ENCODE measurements at places on chromosomes 6 and 20.

DNA sequence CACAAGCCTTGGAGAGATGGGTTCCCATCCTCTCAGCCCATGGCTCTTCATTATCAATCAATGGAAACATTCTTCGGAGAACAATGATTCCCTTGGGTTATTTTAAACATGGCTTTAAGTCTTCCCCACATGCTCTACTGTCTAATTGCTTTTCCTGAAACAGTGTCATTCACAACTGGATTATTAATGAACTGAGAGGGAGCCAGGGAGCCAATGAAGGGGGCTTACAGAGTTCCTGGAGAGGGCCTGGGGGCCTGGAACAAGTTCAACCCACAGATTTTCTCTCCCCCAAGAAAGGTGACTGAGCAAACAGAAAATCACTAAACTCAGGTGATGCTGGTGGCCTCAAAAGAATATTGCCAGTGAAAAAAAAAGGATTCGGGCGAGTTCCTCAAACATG, 1.3 kb upstream of the PPP1R16B start:
- no peak for DNase-seq

DNA sequence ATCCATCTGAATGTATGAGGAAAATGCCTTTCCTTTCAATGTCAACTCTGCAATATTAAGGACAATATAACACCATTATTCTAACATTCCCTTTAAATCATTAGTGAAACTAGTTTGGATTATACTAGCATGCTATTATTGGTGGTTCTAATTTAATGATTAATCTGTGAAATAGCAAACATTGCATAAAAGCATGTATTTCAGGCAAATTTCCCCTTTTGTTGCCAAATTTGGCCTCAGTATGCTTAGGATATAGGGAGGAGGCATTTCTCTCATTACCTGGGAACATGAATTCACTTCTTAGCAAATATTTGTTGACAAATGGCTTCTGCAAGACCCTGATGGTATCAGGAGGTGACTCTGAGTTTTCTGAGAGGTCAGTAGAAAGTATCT, 1.6 kb downstream of the TPMT start:
- no peak for DNase-seq

GRCh38 chr6:43681303-43681702, 6.3 kb downstream of the MRPS18A start:
- no peak for DNase-seq

DNA sequence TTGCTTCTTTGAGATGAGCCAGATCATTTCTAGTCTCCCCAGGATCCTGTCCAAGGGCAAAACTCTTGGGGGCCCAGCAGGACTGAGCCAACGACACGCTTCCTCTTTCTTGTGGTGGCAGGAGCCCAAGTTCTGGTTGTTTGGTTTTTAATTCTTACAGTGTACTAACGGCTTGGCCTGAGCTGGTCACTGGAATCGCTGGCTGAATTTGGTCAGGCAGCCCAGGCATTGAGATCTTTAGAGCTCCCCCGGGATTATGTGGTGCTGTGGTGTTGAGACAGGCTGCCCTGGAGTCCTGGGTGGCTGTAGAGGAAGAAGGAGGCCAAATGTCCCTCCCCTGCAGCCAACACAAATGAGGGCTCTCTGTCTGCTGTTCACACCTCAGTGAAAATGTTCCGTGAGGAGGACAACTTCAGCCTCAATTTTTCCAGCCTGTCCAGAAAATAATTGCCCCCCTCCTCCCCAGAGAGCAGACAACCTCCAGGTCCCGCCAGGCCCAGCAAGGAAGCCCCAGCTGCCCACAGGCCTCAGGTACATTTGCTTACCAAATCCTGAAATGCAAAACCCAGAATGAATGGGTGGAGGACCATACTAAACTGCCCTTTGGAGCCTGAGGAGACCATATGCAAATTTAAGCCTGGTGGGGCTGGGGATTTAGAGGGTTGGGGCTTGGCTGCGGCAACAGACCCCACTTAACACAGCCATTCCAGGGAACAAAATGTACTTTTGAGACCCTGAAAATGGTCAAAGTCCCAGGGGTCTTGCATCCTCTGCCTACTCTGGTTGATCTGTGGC, 23.6 kb downstream of the BNIP5 start:
- no peak for DNase-seq

GRCh38 chr6:37759221-37760144, 60.0 kb upstream of the ZFAND3 start:
- DNase-seq, result no peak

GRCh38 chr6:72111611-72112010, 225.3 kb downstream of the RIMS1 start:
- DNase-seq, result no peak

- no peak for DNase-seq
These were observed 576 bp downstream of the NECAB3 start for GRCh38 chr20:33673410-33674293.

DNA sequence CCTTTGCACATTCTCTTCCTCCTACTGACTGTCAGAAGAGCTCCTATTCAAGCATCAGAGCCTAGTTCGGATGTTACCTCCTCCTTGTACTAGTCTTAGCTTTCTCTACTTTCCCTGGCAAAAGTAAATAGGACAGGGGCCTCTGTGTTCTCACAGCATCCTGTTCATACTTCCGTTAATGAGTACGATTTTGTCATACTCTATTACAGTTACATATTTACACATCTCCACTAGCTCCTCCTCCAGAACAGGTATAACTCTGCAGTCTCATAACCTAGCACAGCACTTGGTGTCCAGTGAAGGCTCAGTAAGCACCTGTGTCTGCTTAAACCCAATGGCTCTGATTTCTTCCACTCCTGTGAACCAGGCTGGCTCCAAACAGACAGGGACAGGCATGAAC, 7.0 kb downstream of the ELMO2 start:
- DNase-seq, result no peak

DNA sequence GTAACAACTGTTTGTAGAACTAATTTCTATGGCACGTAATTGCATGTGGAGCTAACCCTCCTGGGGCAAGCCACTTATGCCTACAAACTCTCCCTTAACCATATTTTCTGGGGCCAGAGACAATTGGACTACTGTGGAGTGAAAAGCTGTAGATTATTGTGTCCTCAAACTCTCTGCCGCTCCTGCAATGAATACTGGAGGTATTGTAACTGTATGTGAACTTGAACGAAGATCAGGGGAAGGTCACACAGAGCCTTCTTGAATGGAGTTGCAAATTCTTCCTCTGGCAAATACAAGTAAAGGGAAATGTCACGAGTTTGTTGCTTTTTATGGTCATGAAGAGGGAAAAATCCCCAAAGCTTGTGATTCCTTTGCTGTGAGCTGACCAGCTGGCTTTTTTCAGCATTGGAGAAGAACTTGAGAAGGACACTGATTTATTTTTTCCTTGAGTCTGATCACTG, 18.2 kb downstream of the AKAP12 start:
- DNase-seq, result no peak

DNA sequence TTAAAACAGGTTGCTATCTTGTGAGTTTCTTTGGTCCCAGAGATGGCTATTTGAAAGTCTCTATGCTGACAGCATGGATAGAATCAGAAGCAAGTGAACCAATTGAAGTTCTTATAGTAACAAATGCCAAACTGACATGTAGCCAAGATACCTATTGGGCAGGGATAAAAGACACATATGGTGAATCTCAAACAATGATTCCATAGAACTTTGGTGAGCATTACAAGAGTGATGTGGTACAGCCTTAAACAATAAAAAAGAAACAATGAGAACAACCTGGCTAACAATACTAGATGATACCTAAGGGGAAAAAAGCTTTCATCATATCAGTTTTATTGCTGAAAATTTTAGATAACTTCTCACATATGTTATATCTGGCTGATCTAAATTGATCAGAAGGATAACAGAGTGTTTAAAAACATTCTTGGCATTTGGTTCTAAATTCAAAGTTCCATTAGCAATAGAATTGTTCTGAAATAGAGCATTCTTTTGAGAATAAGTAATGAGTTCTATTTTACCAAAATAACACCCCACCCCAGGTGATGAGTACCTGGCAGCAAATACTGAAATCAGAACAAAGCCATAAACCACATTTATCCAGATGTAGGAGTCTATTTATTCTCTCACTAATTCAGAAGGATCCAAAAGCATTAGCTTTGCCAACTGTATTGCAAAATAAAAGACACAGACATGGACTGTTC, 5.8 kb upstream of the HMGCLL1 start:
- no peak for DNase-seq

DNA sequence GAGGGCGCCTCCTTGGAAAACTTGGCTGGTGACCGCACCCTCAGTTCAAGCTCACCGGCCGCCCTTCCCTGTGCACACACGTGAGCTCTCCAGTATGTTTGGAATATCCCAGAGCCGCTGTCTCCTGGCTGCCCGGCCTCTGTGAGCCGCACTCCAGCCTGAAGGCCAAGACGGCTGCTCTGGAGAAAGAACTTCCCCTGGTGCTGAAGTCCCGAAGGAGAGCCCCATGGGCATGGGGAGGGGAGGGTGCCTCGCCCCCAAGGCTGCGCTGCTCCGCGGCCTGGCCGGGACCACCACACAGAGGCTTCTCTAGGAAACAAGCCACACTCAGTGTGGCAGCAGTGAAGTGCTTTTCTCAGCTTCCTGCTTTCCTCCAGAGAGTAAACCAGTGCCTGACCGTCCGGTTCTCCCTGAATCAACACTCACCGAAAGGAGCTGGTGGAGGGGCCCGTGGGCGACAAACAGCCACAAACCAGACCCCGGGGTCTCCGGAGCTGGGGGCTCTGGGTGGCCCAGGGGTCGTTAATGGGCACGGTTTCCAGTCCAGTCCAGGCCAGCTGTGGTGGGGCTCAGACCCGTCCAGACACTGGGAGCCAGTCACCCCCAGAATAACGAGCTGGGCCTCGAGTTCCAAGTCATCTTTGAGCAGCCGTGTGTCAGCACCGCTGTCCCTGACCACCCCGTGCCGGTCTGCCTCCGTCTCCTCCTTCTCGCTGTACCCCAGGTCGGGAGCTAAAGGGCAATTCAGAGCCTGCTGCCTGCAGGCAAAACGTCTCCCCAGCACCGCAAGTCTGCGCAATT, 87.4 kb upstream of the BHLHE23 start:
- DNase-seq, result no peak

GRCh38 chr6:169940481-169941271, 189.3 kb downstream of the ERMARD start:
- no peak for DNase-seq

- DNase-seq, result no peak
These were observed 315.8 kb upstream of the SOX4 start for GRCh38 chr6:21277601-21278374.

DNA sequence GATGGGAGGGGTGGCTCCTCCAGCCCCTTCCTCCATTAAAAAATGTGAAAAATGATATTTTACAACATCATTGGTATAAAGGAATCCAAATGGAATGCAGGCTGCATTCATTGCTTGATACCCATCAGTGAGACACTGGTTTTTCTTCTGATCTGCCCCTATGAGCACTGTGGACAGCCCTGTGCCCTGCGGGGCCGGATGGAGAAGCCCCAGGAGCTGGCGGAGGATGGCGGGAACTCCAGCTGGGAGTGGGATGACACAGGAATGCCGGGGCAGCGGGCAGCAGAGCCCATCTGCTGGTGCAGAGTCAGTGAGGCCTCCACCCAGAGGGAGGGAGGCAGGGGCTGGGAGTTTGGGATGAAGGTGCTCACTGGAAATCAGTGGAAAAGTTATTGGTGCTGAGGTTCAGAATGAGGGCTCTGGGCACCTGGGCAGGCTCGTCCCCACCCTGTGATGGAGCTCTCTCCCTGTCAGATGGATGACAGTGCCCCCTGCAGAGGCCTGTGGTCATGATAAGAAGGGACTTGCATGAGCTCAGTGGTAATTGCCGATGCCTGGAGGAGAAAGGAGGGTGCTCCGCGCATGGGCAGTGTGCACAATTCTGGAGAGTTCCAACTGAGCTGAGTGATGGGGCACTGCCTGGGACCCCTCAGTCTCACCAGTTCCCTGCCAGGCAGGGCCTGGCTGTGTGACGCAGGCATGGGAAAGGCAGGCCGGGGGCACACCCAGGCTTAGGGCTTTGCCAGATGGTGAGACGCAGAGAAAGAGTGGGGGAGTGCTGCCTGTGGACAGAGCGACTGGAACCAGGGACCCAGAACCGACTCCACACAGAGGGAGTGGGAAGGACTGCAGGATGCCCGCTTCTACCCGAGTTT, 23.2 kb downstream of the CTCFL start:
- no peak for DNase-seq

- no peak for DNase-seq
These were observed 1.7 kb upstream of the PLA2G7 start for GRCh38 chr6:46736906-46737305.

- DNase-seq, result no peak
These were observed 88.5 kb downstream of the BCAS1 start for GRCh38 chr20:53981752-53982437.

- DNase-seq, result peak; percentile 22
These were observed 38.3 kb upstream of the DUSP22 start for GRCh38 chr6:254016-254415.

DNA sequence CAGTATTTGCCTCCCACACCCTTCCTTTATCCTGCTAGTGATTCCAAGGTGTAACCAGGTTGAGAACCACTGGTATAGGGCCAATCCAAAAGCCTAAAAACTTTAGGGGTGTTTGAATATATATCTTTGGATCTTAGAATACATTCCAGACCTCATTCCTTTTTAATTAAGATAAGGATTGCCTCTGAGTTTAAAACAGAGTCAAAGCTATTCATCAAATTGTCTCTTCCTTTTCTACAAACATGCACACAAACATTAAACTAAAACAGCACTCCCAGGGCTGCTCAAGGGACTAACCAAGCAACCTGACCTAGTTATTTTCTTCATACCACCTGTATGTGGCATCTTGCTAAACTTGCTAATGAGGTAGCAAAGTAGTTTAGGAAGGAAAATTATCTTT, 22.1 kb upstream of the COL9A1 start:
- no peak for DNase-seq

GRCh38 chr6:1621070-1621701, 11.5 kb downstream of the FOXC1 start:
- peak; percentile 46 for DNase-seq

- no peak for DNase-seq
These were observed 17.7 kb downstream of the WFDC2 start for GRCh38 chr20:45487231-45487635.

GRCh38 chr6:27478141-27478705, 5.3 kb upstream of the ZNF184 start:
- no peak for DNase-seq

GRCh38 chr20:37071481-37071911, 24.3 kb downstream of the RBL1 start:
- no peak for DNase-seq

DNA sequence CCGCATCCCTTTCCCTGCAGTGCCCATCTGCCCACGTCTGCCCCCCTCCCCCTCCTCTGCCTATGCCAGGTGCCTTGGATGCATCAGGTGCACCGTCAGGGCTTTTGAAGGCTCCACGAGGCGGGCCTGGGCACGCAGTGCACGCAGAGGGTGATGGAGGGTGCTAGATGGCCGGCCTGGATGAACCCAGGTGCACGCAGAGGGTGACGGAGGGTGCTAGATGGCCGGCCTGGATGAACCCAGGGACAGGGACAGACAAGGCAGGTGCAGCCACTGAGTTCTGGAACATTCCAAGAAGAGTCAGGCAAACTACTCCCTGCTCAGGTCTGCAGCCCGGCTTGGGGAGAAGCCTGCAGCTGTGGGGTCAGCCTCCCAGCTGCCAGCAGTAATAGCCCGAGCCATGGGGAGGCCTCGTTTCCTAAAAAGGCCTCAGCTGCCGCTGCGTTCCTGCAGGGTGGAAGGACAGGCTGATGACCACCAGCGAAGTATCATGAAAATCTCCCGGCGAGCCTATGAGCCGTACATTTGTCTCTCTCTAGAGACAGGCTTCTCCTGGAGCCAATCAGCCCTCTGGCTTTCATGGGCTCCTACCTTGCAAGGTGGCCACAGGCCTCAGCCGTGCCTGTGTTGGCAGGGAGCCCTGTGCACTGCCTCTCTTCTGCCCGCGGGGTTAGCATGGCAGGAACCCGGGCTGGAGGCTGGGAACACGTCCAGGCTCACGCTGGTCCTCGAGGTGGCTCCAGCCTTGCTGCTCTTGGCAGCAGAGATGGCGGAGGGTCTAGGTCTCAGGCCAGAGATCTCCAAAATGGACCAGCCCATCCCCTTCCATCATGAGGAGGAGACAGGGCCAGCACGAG, 29.6 kb downstream of the NTSR1 start:
- no peak for DNase-seq

Data from psoas muscle (tissue), 8 donors.